Endodermal cell (in vitro differentiated cells): ENCODE measurements at places on chromosomes 5 and 9.

GRCh38 chr9:69252436-69252835 is 72.6 kb upstream of the ENTREP1 start:
- no peak for DNase-seq

GRCh38 chr5:3489239-3489843 is 106.3 kb upstream of the IRX1 start:
- DNase-seq, result no peak

- no peak for DNase-seq
These were observed 435.6 kb downstream of the EFNA5 start for GRCh38 chr5:107235167-107235566.

DNA sequence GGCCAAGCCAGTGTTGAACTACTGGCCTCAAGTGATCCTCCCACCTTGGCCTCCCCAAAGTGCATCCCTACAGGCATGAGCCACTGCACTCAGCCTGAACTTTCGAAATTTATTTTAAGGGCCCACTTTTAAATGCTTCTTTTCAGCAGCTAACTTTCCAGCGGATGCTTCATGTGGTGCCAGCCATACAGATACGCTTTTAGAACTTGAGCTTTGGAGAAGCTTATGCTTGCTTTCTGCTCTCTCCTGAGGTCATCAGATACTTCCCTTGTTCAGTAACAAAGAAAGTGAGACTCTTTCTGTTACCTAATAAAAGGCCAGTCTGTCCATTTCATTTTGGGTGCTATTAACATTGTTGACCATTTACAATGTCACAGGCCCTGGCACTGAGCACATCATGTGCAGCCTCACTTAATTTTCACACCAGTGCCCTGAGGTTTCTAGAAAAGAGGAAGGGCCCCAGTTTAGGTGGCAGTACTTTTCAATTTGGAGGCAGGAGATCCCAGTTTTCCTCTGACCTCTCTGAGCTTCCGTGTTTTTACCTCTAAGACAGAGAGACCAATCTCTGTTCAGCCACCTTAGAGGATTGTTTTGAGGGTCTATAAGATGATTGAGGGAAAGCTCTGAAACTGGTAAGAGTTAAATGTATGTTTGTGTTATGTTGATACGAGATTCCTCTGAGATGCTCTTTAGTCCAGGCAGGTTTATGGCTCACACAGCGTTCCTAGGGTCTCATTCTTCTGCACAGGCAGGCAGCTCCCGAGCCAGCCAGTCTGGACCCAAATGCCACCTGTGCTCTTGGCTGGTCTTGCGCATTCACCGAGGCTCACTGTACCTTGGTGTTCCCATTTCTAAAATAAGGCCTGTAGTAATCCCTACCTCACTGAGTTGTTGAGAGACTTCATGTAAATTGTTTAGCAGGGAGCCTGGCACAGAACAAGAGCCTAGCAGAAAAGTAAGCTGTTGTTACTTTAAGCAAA is 4.4 kb downstream of the ABL1 start:
- DNase-seq, result no peak

DNA sequence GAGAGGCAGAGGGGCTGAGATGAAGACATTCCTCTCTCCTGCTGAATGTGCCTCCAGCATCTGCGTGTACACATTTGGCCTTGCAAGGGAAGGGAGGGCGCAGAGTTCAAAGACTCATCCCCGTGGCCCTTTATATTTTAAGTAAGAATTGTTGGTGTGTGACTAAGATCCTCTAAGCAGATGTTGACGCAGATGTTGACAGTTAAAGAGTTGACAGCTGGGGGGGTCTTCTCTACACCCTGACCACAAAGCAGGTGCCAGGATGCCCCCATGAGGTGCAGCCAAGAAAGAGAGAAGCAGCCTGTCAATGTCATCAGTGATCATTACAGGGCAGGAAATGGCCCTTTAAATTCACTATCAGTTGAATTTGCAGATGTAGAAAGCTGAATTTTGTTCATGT is 262.9 kb downstream of the IRX1 start:
- no peak for DNase-seq

GRCh38 chr9:112970939-112971338 is 41.1 kb downstream of the ZNF883 start:
- DNase-seq, result no peak

DNA sequence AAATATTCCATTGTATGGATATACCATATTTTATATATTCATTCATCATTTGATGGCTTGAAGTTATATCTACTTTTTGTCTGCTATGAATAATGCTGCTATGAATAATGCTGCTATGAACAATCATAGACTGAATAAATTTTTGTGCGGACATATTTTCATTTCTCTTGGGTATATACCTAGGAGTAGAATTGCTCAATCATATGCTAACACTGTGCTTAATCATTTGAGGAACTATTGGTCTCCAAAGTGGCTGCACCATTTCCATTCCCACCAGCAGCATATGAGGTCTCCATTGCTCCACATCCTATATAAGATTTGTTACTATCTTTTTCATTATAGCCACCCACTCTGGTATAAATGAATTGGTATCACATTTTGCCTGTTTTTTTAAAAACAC is 18.3 kb upstream of the TEK start:
- DNase-seq, result no peak

- DNase-seq, result no peak
These were observed 89.7 kb downstream of the PDE6A start for GRCh38 chr5:149854866-149855265.
